ENCODE measurements at places on chromosomes 7 and 10. TPM values are rescaled to one million over a fixed set of nuclear protein-coding genes. Genes with fewer than 3 reads are reported as not detected.

DNA sequence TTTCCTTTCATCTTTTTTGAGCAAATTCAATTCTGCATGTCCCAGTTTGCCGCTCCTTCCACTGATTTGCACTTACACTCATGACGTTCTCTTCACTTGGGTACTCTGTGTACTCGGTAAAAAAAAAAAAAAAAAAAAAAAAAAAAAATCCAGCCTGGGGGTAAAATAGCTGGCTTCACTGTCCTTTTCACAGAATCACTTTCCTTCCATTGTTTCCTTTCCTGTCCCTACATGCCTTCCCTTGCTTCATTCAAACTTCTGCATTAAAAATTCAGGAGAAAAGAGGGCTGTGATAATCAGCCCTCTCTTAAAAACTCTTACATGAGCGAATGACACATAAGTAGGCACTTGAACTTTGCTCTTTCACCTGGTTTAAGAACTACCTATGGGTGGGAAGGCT is 8.7 kb downstream of the ANKRD1 start:
- no peak for DNase-seq

DNA sequence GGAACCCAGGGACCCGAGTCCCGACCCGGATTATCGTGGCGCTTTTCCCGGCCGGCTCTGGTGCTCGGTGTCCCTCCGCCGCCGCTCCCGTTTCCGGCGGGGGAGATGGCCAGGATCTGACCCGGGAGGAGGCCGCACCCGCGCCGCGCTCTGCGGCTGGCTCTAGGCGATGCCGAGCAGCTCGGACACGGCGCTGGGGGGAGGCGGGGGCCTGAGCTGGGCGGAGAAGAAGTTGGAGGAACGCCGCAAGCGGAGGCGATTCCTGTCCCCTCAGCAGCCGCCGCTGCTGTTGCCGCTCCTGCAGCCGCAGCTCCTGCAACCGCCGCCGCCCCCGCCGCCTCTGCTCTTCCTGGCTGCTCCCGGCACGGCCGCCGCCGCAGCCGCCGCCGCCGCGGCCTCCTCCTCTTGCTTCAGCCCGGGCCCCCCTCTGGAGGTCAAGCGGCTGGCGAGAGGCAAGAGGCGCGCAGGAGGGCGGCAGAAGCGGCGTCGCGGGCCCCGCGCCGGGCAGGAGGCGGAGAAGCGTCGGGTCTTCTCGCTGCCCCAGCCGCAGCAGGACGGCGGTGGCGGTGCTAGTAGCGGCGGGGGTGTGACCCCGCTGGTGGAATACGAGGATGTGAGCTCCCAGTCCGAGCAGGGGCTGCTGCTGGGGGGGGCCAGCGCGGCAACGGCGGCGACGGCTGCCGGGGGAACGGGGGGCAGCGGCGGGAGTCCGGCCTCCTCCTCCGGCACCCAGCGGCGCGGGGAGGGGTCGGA is 593 bp downstream of the CDK13 start:
- peak; percentile 17 for DNase-seq

DNA sequence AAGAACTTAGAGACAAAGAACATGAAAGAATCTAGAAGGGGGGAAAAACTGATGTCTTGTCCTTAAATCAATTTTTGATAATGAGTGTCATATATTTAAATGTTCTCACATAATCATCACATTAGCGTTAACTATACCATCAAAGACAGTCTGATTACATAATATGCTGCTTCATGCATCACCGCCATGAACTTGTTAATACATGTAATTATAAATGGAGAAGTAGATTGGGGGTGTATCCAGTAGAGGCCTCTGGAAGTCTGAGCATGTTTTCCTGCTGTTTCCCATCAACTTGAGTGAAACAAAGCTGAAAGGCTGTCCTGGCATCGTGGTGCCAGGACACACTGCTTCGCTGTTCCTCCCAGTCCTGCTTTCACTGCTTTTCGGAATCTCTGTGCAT is 48.2 kb downstream of the PRLHR start:
- DNase-seq = no peak

- no peak for DNase-seq
Measured at GRCh38 chr7:91463330-91463729, 199.1 kb downstream of the FZD1 start.

DNA sequence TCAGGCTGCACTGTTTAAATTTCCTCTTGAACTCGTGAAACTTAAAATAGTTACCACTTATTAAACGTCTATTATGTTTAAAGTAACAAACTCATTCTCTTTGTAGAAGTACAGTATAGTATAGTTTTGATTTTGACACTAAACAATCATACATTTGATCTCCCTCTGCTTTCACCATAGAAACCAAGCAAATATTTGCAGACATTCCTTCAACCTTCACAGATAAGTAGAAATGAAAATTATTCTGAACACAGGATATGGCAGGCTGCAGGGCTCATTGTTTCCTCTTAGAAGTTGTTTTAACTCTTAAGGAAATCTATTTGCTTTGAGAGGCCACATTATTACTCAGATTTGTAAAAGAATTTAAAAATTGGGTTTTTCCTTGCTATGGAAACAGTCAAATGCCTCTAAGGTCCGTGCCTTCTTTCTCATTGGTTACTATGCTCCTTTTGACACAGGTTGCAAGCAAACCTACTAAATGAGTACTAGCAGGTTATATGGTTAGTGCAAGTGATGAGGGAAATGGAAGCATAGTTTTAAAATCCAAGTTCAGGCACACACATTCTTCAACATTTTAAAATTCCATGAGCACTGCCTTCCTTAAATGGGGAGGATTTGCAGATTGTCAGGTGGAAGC is 92.8 kb upstream of the FAM133B start:
- DNase-seq = peak; percentile 46

DNA sequence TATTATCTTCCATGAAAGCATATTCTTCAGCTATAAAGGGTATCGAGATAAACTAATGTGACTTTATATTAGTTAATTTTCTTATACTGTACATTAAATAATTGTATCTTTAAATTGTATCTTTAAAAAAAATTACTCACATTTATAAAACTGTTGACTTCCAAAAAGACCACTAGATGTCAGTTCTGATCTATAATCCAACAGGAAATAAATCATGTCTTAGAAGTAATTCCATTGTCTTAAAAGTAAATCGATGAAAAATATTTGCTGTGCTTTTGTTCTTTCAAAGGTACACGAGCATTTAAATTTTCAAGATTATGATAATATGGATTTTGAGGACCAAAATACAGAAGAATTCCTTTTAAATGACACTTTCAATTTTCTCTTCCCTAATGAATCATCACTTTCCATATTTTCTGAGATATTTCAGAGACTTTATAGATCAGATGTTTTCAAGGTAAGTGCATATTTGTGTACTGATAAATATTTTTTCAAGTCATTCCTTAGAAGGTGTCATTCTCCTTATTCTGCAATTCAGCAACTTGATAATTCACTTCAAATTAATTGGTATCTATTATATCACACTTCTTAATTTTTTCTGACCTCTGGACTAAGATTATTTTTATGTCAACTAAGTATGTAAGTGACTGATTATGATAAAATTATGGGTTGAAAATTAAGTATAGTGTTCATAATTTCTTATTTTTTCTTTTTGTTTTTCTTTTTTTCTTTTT is 138.5 kb downstream of the CPED1 start:
- DNase-seq = no peak

GRCh38 chr10:90352288-90352687 is 505.6 kb downstream of the HTR7 start:
- no peak for DNase-seq

DNA sequence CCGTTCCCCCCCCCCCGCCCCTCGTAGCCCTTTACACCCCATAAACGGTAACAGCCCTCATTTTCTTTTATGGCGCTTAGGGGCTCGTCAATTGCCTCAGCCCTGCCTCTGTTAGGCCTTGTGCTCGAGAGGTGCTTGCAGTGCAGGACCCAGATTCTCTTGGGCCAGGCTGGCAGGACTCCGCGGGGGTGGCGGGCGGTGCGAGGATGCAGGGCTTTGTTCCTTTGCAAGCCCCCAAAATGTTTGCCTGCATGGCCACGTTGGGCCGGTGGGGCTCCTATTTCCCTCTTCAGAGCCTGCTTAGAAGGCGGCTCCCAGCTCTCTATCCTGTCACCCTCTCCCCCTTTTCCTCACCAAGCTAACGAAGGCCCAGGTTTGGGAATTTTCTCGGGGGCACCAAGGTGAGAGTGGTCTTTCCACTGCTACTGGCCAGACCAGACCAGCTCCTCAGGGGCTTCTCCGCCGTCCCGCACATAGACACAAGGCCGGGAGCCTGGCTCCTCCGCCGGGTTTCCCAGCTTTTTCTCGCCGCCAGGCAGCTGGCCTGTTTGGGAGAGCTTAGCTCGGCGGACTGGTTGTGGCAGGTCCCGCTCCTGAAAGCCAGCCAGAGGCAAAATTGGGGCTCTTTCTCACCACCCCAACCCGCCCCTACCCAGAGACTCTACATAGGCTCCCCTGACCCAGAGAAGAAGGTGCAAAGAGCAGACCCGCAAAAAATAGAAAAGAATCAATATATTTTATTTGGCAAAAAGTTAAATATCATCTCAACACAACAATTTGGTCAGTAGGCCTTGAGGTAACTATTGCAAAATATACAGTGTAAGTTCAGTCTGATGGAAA is 3.4 kb downstream of the HOXA9 start:
- DNase-seq = no peak

DNA sequence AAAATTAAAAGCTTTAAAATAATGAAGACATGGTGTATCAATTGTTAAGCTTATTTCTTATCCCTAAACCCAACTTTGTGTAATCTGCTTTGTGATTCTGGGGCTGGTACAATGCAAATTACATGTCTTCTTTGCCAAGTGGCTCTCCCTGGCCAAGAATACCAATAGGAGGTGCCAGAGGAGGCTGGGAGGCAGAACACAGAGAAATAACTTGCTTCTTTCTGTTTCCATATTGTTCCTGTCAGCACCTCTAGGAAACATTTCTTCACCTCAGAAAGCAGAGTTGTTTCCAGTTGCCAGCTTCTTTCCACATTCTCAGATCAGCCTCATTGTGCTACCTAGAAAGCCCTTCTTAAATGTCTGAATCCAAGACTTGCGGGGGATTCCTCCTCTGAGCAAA is 174.4 kb downstream of the MDFIC start:
- no peak for DNase-seq

DNA sequence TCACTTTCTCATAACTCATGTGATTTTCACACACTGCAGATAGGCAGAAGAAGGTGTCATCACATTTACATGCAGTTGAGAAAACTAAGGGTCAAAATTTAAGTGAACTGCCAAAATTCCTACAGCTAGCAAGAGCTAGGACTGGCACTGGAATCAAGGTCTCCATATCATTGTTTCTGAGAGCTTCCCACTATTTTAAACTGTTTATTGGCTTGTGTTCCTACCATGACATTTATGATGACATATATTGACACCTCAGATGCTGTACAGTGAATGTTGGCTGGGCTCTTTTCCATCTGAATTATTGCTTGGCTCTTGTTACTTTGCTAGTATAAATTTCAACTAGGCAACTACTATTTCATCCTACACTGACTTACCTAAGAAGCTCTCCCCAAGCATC is 2.0 kb downstream of the THSD7A start:
- no peak for DNase-seq

DNA sequence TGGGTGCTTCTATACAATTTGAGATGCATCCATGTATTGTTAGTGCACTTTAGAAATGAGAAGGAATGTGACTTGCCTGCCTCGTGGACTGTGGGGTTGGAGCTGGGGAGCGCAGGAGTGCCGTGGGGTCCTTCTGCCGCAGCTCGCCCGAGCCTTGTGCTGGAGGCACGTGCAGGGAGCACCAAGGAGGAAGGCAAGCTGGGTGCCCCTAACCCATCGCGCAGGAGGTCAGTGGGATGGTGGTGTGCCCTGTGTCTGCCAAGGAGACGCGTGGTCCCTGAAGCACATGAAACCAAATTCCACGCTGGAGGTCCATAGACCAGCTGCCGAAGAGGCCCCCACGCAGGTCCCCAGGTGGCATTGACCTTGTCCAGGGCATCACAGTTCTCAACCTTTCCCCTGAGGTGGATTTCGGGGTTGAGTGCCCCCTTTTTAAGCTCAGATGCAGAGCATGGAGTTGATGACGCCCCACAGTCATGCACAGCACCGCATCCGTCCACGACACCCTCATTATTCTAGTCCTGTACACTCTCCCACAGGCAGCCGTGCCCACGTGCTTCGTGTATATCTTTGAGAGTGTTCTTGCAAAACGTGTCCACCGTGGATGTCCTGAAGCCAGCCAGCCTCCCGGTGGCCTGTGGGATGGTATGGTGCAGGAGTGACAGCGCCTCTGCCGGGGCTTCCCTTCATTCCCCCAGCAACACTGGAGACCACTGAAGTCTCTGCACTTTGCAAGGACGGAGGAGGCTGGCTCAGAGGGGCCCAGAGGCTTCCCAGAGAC is 35.5 kb downstream of the FKBP6 start:
- DNase-seq = no peak

- DNase-seq = peak; percentile 24
Measured at GRCh38 chr10:43304687-43305333, 37.9 kb upstream of the RASGEF1A start.

DNA sequence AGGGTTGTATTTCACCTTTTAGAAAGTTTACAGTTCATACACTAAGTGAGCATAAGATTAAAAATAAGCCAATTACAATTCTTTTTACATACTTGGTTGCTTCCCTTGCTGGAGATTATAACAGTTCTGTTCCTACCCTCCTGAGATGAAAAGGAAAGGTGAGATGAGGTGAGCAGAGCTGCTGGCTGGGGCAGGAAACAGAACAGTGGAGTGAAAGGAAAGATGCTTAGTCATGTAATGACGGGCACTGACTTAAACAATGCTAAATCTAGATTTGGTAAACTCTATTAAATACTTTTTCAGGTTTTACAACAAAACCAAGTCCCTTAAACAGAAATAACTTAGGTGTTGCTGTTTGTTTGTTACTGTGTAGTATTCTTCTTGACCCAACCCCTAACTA is 19.9 kb upstream of the ZEB1 start:
- no peak for DNase-seq

DNA sequence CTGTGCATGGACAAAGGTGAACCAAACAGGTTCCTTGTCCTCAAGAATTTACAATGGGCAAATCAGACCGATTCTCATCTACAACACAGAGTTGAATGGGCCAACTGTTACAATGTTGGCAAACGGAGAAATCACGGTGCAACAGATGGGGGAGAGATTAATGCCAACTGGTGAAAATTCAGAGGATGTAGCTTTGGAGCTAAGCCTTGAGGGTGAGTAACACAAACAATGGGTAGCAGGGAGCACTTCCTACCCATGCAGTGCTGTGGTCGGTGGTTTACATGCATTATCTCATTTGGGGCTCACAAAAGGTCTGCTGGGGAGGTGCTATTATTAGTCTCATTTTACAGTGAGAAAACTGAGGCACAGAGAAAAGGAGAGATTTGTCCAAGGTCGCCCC is 902 bp upstream of the NFE2L3 start:
- no peak for DNase-seq

GRCh38 chr7:86939197-86939814 is 120.1 kb downstream of the ELAPOR2 start:
- DNase-seq = peak; percentile 27

PSD gene
- 7.4 TPM for polyA plus RNA-seq

TDRD1 gene
- polyA plus RNA-seq = 0.18 TPM

ASB10 gene
- polyA plus RNA-seq = not detected

ASZ1 gene
- polyA plus RNA-seq = 0.97 TPM

TMEM236 gene
- polyA plus RNA-seq = 0.54 TPM

CEP55 gene
- 10.2 TPM for polyA plus RNA-seq

SPDYE6 gene
- polyA plus RNA-seq = 6.2 TPM
